ENCODE measurements at places on chromosomes 16 and 17.

DNA sequence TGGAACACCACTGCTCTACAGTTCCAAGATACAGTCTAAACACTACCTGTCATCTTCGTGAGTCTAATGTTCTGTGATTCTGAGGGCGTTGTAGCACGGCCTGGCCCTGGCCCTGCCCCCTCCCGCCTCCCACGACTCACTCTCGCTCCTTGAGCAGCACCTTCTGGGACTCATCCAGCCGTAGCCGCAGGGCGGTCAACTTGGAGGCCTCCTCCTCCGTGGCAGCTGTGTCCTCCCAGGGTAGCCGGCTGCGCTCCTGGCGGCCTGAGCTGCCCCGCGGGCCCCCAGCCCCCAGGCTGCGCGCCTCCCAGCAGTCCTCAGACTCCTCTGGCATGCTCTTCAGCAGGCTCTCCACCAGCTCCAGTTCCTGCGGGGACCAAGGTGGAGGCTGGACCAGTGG, 10.6 kb downstream of the CCDC102A start:
- no peak for DNase-seq

- DNase-seq = no peak
Measured at GRCh38 chr17:57747221-57748017, 2.3 kb upstream of the CCDC182 start.

- no peak for DNase-seq
Measured at GRCh38 chr17:728911-729310, 3.5 kb upstream of the TLCD3A start.

- no peak for DNase-seq
Measured at GRCh38 chr16:89476379-89476778, 14.0 kb downstream of the ANKRD11 start.

DNA sequence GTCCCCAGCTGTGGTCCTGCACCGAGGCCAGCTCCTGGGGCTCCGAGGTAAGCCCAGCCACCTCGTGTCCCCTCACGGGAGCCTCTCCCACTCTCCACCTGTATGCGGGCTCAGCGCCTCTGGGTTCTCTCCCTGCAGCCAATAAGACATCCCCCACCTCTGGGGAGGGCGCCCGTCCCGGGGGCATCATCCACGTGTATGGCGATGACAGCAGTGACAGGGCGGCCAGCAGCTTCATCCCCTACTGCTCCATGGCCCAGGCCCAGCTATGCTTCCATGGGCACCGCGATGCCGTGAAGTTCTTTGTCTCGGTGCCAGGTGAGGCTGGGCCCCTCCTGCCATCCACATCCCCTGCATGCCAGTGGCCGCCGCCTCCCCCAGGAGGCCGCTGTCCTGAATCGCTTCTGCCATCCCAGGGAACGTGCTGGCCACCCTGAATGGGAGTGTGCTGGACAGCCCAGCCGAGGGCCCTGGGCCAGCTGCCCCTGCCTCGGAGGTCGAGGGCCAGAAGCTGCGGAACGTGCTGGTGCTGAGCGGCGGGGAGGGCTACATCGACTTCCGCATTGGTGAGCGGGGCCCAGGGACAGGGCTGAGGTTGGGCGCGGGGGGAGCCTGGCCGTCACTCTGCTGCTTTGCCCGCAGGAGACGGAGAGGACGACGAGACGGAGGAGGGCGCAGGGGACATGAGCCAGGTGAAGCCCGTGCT, 3.1 kb downstream of the NME3 start:
- DNase-seq = no peak

GRCh38 chr17:43475494-43476089, 8.2 kb upstream of the DHX8 start:
- no peak for DNase-seq

GRCh38 chr17:72950242-72950931, 142.1 kb downstream of the SLC39A11 start:
- no peak for DNase-seq

- no peak for DNase-seq
Measured at GRCh38 chr17:4530799-4531730, 24.1 kb downstream of the MYBBP1A start.

GRCh38 chr17:40247926-40248495, 28.9 kb downstream of the WIPF2 start:
- DNase-seq = no peak

- DNase-seq = no peak
Measured at GRCh38 chr16:259226-259625, 16.5 kb downstream of the RGS11 start.
